ENCODE measurements at places on chromosomes 7 and 10.

DNA sequence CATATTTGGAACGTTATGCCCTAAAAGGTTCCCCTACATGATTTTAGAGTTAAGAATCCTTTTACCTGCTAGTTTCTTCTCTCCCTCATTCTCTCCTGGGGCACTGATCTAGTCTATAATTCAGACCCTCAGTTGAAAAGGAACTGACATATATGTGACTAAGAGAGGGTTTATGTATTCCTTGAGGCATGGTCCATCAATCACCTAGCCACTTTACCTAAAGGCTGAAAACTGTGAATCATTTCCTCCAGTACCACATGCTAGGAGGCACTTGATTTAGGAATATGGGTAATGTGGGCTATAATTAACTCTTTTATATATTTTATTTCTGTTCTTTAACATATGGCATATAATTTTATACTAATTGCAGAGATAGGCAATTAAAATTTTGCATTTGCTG, 303.5 kb downstream of the BBS9 start:
- no peak for DNase-seq

DNA sequence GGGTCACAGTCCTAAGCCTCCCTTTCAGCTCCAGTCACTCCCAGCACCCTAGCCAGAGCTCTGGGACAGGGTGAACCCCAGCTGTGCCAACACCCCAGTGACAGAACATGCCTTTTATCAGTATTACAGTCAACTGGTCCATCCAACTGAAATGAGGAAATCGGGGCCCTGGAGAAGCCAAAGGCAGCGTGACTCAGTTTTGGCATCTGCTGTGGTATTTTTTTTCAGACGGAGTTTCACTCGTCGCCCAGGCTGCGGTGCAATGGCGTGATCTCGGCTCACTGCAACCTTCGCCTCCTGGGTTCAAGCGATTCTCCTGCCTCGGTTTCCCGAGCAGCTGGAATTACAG, 3.4 kb upstream of the CLDN15 start:
- DNase-seq = no peak

- DNase-seq = no peak
Observed at GRCh38 chr7:140084972-140085371, 22.2 kb upstream of the PARP12 start.

- DNase-seq = no peak
Observed at GRCh38 chr7:139471740-139472353, 11.6 kb downstream of the KLRG2 start.

Measured in stimulated activated CD4-positive, alpha-beta T cell treated with anti-CD3 and anti-CD28 coated beads, Interleukin-1b, Interleukin-23, amount 100 ng/mL, for 24 hours (primary cell).